ENCODE measurements at places on chromosomes 7 and 10.

DNA sequence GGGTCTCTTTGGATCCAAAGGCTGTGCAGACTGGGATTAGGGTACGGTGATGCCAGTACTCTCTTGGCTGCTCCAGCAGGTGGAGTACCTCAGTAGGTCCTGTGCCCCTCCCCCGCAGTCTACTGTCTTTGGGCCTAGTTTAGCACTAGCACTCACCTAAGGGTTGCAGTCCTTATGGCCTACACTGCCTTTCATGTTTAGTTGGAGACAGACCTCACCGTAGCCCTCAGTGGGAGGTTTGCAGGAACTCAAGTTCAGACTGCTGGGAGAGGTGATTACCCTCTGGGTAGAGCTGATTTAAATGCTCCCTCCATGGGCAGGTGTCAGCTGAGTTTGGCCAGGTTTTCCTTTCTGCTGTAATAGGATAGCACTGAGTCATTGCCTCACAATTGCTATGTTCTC, 210.8 kb upstream of the TMEM196 start:
- no peak for DNase-seq

DNA sequence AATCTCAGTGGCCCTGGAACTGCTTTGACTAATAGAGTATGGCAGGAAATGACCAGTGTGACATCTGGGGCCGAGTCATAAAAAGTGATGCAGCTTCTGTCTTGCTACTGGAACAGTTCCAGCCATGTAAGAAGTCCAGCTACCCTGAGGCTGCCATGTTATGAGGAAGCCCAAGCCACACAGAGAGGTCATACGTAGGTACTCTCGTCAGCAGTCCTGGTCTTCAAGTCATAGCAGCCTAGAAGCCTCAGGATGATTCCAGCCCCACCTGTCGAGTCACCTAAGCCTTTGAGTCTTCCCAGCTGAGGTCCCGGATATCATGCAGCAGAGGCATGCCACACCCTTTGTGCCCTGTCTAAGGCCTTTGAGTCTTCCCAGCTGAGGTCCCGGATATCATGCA, 92.1 kb downstream of the PPP1R3C start:
- DNase-seq, result no peak

DNA sequence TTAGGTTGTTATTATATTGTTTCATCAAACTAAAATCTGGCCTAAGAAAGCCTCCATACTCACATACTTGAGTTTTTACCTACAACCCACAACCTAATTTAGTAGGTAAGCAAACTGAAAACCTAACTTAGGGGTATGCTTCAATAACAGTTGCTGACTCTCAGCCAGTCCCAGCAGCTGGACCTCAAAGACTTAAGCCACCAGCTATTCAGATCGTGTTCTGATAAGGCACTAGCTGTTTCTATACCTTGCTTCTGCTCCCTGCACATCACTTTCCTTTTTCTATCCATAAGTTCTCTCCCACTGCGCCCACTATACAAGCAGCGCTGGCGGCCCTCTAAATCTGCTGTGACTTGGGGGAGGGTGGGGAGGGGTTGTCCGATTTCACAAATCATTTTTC, 42.3 kb downstream of the SUGCT start:
- DNase-seq, result no peak

- no peak for DNase-seq
Measured at GRCh38 chr10:15603446-15604011, 116.2 kb downstream of the ITGA8 start.

GRCh38 chr7:159068488-159068811, 76.2 kb downstream of the VIPR2 start:
- DNase-seq, result no peak

DNA sequence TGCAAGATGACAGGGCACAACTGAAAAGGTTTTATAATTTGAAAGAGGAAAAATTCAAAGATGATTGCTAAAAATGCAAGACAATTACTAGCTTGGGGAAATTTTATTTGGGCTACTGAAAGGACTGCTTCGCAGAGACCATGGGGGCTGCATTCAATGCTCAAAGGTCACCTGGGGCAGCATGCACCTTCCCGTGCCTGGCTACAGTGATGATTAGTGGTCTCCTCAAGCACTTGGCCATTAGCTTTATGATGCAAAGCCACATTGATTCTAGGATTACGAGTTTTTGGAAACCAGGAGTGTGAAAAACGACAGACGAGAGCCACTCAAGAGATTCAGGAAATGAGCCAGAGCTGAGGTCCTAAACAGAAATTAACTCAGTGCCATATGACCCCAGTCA, 764.6 kb downstream of the PHTF2 start:
- no peak for DNase-seq

GRCh38 chr10:87759551-87759950, 58.5 kb downstream of the ATAD1 start:
- no peak for DNase-seq

GRCh38 chr10:62092301-62093030, 176.2 kb downstream of the RTKN2 start:
- no peak for DNase-seq

- no peak for DNase-seq
Measured at GRCh38 chr7:95376632-95377400, 19.4 kb downstream of the PON3 start.

DNA sequence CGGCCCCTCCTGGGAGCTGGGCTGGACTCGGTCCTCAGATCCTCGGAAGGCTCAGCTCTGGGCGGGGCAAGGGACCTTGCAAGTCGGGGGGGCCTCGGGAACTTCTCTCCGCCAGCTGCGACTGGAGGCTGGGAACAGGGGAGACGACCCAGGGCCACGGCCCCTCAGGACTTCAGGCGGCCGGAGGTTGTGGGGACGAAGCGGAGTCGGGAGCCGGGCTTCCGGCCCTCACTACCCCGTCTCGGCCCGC, 2.6 kb downstream of the ADIRF start:
- DNase-seq, result no peak

DNA sequence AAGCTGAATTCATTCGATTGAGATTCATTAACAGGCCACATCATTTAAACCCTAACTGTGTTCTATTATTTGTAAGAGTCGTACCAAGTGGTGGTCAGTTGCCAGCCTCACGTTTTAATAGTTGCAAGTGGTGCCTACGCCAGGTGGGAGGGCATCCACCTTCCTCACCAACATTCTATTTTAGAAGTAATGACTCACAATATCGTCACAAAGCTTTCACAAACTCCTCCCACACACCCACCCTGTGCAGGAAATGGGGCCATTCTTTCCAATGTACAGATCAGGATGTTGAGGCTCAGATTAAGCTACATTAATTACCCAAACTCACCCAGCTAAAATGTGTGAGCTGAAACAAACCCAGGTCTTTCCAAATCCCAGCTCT, 77.3 kb upstream of the SAMD8 start:
- no peak for DNase-seq

- DNase-seq, result no peak
Measured at GRCh38 chr10:100984672-100985177, 2.6 kb downstream of the MRPL43 start.

DNA sequence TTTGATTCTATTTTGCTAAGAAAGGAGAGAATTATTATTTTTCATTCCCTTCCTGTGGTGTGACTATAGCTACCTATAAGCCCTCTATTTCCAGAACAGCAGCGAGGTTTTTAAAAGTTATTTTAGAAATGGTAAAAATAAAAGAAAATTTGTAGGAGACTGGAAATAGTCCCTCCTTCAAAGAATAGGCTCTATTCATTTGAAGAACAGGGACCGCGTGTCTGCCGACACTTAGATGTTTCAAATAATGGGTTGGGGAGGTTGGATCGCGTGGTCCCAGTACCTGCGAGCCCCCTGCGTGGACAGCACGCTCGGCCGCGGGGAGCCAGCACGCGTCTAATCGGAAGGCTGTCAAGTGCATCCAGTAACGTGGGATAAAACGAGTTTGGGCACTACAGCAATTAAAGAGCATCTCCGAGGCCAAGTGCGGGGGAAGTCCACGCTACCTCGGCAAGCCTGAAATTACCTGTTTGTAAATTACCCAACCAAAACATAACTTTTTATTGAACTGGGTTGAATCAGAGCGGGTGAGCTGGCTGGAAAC, 1.0 kb downstream of the CACNA2D1 start:
- no peak for DNase-seq

- no peak for DNase-seq
Measured at GRCh38 chr7:74017125-74017524, 10.8 kb upstream of the ELN start.

- no peak for DNase-seq
Measured at GRCh38 chr10:32000937-32001336, 55.3 kb downstream of the KIF5B start.

GRCh38 chr7:22105550-22105949, 159.9 kb upstream of the CDCA7L start:
- DNase-seq, result no peak

DNA sequence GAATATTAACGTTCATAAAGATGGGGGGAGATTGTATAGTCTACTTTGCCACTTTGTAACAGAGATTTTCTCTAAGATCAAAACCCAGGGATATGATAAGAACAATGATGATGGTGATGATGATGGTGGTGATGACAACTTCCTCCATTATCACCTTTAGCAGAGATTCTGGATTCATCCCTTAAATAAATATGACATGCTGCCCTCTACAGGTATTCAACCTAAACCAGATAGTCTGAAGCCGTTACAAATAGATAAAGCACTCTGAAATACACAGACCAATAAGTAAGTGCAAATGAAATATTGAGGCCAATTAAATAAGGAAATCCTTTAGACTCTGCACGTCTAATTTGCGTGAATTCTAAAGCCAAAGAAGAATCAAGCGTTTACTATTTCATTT, 211.5 kb downstream of the CREB5 start:
- no peak for DNase-seq

DNA sequence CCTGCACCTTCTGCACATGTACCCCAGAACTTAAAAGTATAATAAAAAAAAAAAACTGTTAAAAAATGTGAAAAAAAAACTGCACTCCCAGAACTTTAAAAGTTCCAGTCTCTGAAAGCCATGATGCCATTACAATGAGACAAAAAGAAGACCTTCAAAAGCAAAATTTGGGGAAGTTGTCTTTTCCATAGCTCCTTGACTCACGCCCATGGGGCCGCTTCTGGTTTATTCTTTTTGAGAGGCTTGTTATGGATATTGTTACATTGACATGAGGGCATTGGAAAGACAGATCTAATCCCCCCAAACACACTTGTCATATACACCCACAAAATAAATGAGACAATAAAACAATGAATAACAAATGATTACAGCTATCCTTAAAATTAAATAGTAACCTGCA, 798 bp downstream of the BLNK start:
- DNase-seq, result no peak

- DNase-seq, result no peak
Measured at GRCh38 chr7:30688718-30689221, 6.5 kb upstream of the CRHR2 start.

- DNase-seq, result peak; percentile 30
Measured at GRCh38 chr10:90871279-90871765, 452 bp upstream of the RPP30 start.

GRCh38 chr10:79345241-79346011, 1.8 kb upstream of the PPIF start:
- no peak for DNase-seq

- DNase-seq, result no peak
Measured at GRCh38 chr7:108908456-108908855, 338.8 kb downstream of the DNAJB9 start.

GRCh38 chr10:89707372-89707771, 6.0 kb downstream of the KIF20B start:
- DNase-seq, result no peak

GRCh38 chr10:99276848-99277486, 41.3 kb upstream of the HPSE2 start:
- no peak for DNase-seq

GRCh38 chr10:75283671-75284470, 48.1 kb upstream of the COMTD1 start:
- no peak for DNase-seq

DNA sequence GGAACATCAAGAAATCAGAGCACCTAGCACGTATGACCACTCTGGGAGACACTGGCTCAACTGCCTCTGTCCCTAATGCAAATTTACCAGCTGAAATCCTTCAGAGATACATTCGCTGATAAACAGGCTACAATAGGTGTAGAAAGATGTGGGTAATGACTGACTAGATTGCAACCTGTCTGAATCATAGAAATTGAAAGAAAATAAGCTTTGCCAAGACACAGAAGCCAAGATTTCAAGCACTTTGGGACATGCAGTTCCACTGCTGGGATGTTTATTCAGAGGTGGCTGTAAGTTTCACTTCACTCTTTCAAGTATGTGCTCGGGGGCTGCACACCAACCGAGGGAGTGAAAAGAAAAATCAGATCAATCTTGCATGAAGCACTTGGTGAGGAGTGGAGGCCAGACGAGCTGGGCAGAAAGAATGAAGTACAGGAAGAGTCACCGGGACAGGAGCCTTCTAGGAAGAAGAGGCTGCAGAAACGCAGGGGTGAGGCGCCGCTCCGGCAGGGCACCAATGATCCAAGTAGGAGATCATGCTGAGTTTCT, 276.7 kb downstream of the PARD3 start:
- DNase-seq, result no peak

GRCh38 chr7:98956937-98957336, 78.6 kb downstream of the TRRAP start:
- no peak for DNase-seq

GRCh38 chr10:117677890-117678500, 135.4 kb downstream of the EMX2 start:
- no peak for DNase-seq

- no peak for DNase-seq
Measured at GRCh38 chr7:105270117-105270516, 118.6 kb downstream of the SRPK2 start.

GRCh38 chr7:8146106-8146787, 115.7 kb downstream of the ICA1 start:
- no peak for DNase-seq

DNA sequence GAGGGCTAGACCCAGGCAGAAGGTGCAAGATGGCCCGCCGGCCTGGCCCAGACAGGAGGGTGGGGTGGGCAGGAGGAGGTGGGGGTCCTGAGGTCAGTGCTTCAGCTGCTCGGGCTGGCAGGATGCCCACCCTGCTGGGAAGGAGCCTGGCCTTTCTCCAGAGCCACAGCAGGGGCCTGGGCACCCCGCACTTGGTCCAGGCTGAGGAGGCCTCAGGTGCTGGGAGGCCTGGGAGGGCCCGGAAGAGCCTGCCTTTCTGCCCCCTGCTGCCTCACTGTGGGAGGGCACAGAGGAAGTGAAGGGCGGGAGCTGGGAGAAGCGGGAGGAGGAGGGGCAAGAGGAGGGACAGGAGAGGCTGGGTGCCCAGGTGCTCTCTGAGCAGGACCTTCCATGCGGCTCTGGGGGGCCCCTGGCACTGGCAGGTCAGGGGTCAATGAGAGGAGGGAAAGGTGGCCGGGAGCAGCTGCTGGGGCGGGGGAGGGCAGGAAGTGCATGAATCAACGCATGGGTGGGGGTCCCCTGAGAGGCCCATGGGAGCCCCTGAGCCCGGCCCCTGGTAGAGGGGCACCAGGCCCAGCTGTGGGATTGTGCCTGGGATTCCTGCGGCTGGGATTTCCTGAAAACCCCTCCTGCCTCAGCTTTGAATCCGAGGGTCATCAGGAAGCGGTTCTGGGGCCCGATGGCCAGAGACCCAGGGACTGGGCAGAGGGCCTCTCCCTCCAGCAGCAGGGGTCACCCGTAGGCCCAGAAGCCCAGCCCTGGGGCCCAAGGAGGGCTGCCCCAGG, 49.9 kb downstream of the PWWP2B start:
- peak; percentile 64 for DNase-seq

- DNase-seq, result no peak
Measured at GRCh38 chr7:39016609-39017008, 38.9 kb downstream of the POU6F2 start.

Measured in GDM1 (cell line).